RPMI7951 (cell line): ENCODE measurements at places on chromosomes 12 and 14. TPM values are rescaled to one million over a fixed set of nuclear protein-coding genes. Genes with fewer than 3 reads are reported as not detected.

TAS2R31 gene
- 1.1 and 1.2 TPM in 2 replicates for total RNA-seq

GNB3 gene
- 0.10 and 0.72 TPM in 2 replicates for total RNA-seq

APEX1 gene
- 41.7 and 49.5 TPM in 2 replicates for total RNA-seq

SLC2A14 gene
- total RNA-seq: 0.10 and 0.12 TPM in 2 replicates

PTCSC3 gene
- not detected in 2 replicates for total RNA-seq

RFX4 gene
- not detected in 2 replicates for total RNA-seq

JAG2 gene
- not detected in 2 replicates for total RNA-seq

TMPRSS12 gene
- not detected in 2 replicates for total RNA-seq

CRIP1 gene
- total RNA-seq: 0.12 TPM in 1 of 2 replicates, not detected in the other

HNRNPC gene
- total RNA-seq: 559 and 723 TPM in 2 replicates

C3AR1 gene
- 0.39 and 1.2 TPM in 2 replicates for total RNA-seq

AICDA gene
- not detected in 2 replicates for total RNA-seq

EIF2S3B gene
- 0.29 and 0.36 TPM in 2 replicates for total RNA-seq

RILPL1 gene
- total RNA-seq: 4.8 and 10.3 TPM in 2 replicates

GALNT8 gene
- total RNA-seq: not detected in 2 replicates

CACNA1C gene
- 0.98 and 1.6 TPM in 2 replicates for total RNA-seq

DAO gene
- not detected in 2 replicates for total RNA-seq

TCL1B gene
- not detected in 2 replicates for total RNA-seq

KRT3 gene
- 0.12 TPM in 1 of 2 replicates, not detected in the other for total RNA-seq

TSPAN8 gene
- total RNA-seq: not detected in 2 replicates

MAPK1IP1L gene
- total RNA-seq: 61.9 and 64.5 TPM in 2 replicates

PDZRN4 gene
- total RNA-seq: not detected in 2 replicates

SLC25A47 gene
- total RNA-seq: not detected in 2 replicates

TMTC2 gene
- 1.2 and 1.3 TPM in 2 replicates for total RNA-seq

CMTM5 gene
- total RNA-seq: 0.49 and 0.60 TPM in 2 replicates

AQP2 gene
- total RNA-seq: not detected in 2 replicates

PPFIA2 gene
- total RNA-seq: 0.20 TPM in 1 of 2 replicates, not detected in the other

EFS gene
- total RNA-seq: 2.8 TPM in 2 replicates

LRRK2 gene
- total RNA-seq: 1.8 and 2.3 TPM in 2 replicates

ACRBP gene
- 0.48 TPM in 1 of 2 replicates, not detected in the other for total RNA-seq

PLXNC1 gene
- total RNA-seq: 0.10 and 0.24 TPM in 2 replicates

VRTN gene
- total RNA-seq: not detected in 2 replicates

SGPP1 gene
- 22.5 and 29.6 TPM in 2 replicates for total RNA-seq

GPR65 gene
- under 0.01 and 0.24 TPM in 2 replicates for total RNA-seq

KLHDC1 gene
- 1.5 and 1.6 TPM in 2 replicates for total RNA-seq

BDKRB2 gene
- 13.1 and 15.9 TPM in 2 replicates for total RNA-seq

KLRG1 gene
- total RNA-seq: 1.4 and 2.0 TPM in 2 replicates

RPL10L gene
- total RNA-seq: not detected in 2 replicates

ABHD12B gene
- 0.12 TPM in 1 of 2 replicates, not detected in the other for total RNA-seq

VAMP1 gene
- total RNA-seq: 3.1 and 4.1 TPM in 2 replicates

OR2AP1 gene
- not detected in 2 replicates for total RNA-seq

GPRC5D gene
- not detected in 2 replicates for total RNA-seq

MBIP gene
- 10.7 and 17.4 TPM in 2 replicates for total RNA-seq

SMCO2 gene
- total RNA-seq: not detected in 2 replicates

KCNC2 gene
- total RNA-seq: not detected in 2 replicates

VASH1 gene
- total RNA-seq: 3.9 and 4.4 TPM in 2 replicates

ACOT6 gene
- total RNA-seq: not detected in 2 replicates

HOXC13 gene
- 0.48 and 0.78 TPM in 2 replicates for total RNA-seq

CYP46A1 gene
- not detected in 2 replicates for total RNA-seq
